ENCODE measurements at places on chromosomes 1 and 21.

DNA sequence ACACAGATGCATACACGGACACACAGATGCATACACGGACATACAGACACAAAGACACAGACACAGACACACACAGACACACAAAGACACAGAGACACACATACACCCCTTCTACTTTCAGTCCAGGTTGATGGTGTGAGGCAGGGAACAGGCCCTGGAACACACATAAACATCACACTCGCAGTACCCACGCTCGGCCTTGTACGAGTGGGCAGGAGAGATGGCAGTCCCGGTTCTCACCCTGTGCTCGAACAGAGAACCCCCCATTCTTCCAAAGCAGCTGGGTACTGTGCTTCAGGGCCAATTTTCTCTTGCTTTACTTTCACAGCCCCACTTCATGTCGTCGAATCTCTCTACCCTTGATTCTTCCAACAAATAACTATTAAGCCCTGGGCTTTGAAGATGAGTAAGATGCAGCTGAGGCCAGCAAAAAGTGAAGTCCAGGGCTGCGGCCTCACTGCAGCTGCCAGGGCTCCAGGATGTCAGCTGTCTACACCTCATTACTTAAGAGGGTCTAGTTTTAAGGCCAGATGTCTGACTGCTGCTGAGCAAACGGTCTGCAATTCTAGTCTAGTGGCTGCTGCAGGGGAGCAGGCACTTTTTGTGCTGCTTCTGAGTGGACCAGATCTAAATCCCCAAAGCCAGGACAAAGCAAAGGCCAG, 90.1 kb downstream of the PGBD5 start:
- no peak for ATAC-seq

- no peak for ATAC-seq
These were observed 13.2 kb downstream of the ADGRB2 start for GRCh38 chr1:31750858-31751510.

DNA sequence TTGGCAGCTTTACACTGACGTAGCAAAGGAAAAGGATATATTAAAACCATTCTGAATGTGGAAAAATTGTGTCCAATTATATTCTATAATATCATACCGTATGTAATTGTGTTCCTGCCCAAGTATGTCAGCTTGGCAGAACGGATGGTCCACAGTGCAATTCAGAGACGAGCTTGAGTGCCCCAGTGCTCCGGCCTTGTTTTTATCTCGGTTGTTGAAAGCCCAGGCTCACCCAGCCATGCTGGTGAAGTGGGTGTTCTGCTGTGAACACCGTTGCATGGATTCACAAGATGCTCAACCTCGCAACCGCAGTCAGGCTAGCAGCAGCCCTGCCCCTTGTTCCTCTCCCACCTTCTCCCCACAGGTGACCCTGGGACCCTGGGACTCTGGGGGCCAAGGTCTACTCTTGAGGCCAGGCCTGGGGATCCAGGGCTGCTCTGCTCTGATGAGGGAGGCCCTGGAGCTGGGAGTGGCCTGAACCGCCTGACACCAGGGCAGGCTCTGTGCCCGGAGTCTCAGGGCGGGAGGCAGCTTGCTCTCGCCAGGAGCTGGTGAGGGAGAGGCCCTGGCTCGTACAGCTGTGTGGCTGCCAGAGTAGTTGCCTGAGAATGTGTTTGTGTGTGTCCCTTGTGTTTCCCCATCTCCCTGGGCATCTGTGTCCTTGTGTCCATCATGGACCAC, 11.2 kb downstream of the PTPRF start:
- peak; percentile 83 for ATAC-seq

- no peak for ATAC-seq
These were observed 110.4 kb upstream of the IPO9 start for GRCh38 chr1:201718346-201719202.

DNA sequence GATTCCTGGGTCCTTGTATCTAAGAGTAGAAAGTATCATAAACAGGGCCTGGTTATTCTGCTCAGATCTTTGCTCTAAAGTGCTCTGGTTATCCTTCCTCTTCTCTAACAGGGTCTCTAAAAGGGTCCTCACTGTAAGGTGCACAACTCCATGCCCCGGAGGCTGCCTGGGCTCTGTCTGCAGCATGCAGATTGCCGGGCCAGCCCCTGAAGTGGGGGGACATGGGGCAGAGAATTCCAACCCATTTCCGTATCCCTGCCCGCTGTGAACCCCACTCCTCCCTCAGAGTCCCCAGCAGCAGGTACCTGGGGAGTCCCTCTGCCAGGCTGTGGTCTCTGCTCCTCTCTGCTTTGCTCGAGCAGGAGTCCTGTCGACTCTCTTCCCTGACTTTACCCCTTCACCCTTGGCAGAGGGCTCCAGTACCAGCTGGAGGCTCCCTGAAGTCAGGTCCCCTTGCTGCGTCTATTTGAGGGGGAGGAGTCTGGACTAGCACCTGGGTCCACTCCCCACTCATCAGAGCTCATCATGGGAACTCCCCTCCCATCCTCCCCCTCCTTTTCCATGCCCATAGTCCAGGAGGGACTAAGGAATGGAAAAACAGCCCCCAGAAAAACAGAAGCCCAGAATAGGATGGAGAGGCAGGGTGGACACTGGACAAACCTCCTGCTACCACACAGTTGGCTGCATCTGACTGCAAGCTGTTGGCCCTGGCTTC, 12.1 kb downstream of the BLACAT1 start:
- ATAC-seq, result no peak

- no peak for ATAC-seq
These were observed 96.7 kb upstream of the GNG4 start for GRCh38 chr1:235746245-235746644.

DNA sequence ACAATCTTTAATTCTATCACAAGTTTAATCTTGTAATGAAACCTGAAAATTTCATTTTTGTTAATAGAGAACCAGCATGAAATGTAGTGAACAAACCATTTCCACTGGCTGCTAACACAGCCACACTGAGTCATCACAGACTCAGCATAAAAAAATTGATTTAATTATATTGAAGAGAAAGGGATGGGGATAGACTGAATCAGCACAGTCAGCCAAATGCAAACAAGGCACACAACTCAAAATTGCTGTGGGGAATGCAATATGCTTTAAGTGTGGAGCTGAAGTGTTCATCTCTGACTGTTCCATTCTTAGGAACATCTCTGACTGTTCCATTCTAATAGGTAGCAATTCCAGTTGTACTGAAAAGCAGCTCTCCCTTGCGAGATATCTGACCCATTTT, 299.8 kb downstream of the MRPL39 start:
- ATAC-seq, result no peak

DNA sequence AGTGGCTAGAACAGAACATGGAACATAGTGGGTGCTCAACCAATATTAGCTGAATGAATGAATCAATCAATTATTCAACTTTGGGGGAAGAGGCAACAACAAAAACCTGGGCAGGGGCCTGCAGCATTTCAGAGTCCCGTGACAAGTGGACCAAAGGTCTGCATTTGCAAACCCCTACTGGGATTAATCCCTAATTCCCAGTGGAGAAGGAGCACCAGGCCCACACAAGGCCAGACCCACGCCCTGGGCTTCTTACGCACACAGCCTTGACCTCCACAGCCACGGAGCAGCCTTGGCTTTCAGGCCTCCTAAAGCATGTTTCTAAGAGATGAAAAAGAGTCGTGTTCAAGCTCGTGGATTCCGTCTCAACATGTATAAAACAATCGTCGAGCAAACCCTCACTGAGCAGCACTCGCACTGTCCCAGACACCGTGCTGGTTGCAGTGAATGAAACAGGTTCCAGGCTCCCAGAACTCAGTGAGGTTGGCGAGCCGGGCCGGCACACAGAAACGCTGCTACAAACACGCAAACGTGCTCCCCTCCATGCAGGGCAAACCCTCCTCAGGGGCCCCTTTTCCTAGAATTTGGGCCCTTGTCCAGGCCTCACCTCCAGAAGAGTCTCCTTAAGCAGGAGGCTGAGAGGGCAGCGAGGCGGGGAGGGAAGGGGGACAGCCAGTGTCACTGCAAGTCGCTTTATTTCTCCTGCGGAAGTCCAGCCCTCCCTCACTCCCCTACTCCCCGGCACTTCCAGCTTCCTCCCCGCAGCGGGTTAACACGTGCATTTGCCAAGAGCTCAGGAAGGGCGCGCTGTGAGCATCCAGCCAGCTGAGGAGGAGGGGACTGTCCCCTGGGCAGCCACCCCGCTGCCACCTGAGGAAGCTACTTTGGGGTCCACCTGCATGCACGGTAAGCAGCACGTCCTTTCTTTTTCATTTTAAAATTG, 556.4 kb downstream of the KIF26B start:
- ATAC-seq, result peak; percentile 52

DNA sequence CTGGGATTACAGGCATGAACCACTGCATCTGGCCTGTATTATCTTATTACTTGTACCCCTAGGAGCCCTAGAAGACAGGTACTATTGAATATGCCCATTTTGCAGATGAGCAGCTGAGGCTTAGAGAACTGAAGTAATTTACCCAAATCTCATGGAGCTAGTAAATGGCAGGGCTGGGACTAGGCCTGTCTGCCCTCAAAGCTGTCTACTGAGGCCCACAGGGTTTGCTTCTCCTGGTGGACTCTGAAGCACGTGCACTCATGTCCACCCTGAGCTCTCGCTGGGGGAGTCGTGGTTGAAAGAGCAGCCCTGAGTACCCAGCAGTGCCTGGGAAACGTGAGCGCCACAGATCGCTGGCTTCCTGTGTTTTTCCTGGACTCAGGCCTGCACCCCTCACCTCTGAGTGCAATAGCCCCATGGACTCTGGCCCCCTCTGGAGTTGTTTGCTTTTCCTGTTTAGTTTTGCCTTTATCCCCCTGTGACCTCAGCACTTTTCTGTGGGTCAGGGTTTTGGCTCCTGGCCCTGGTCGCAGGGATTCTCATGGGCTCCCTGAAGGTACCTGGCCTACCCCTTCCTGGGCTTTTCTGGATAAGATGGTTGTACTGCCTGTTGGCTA, 52.4 kb downstream of the ARHGEF10L start:
- no peak for ATAC-seq

- ATAC-seq, result peak; percentile 0
These were observed 1.2 kb downstream of the ADAMTSL4 start for GRCh38 chr1:150550222-150551050.

Measured in esophagus mucosa (tissue), 1 donor.